ENCODE measurements at places on chromosomes 12 and 14.

DNA sequence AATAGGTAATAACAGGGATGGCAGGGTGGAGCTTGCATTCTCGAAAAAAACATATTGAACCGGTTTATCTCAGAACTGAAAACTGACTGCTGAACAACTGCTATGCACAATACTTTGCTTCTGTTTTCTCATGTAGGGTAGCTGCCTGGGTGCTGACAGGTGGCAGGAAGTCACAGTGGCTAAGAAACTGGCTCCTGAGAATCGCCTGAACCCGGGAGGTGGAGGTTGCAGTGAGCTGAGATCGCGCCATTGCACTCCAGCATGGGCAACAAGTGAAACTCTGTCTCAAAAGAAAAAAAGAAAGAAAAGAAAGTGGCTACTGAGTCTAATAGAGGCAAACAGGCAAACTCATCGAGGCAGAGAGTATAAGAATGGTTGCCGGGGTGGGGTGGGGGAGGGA is 113.1 kb downstream of the CCDC60 start:
- no peak for DNase-seq

- DNase-seq: no peak
Measured at GRCh38 chr14:71231521-71232393, 324.5 kb downstream of the PCNX1 start.

- DNase-seq: peak; percentile 47
Measured at GRCh38 chr14:24411443-24412389, 12.9 kb downstream of the NYNRIN start.

DNA sequence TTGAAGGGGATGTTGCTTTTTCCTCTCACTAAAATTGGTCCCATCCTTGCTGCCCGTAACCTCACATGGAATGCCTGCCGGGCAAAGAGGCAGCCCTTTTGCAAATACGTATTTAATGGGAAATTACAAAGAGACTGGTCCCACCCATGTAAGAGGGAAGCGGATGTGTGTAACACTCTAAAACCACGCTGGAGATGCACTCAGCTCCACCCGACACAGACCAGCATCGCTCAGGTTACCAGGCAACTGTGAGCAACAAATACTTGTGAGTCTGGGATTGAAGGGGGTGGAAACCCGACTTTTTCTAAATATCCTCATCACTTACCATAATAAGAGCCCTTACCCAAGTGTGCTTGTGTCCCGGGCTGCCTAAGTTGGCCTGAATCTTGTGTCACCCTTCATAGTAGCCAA is 47.7 kb downstream of the ELK3 start:
- peak; percentile 92 for DNase-seq

GRCh38 chr14:50021261-50022031 is 94.9 kb downstream of the VCPKMT start:
- DNase-seq: no peak

DNA sequence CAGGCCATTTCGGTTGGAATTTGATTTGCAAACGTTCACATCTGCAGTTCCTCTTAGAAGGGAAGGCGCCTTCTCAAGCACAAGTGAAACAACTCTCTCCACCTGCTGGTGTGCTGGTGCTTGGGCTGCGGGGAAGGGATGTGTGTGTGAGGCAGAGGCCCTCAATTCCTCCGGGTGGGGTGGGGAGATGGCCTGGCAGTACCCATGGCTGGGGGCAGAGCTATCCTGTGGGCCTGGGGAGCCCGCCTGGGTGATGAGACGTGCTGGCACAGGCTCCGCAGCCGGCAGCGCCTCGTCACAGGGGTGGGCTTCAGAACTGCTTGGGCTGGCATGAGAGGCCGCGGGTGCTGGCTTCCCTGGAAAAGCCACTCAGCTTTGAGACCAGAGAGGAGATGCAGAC is 28.9 kb upstream of the TDRD9 start:
- no peak for DNase-seq

GRCh38 chr12:123960029-123960735 is 12.4 kb downstream of the CCDC92 start:
- DNase-seq: no peak

GRCh38 chr12:14960548-14961465 is 594 bp downstream of the ARHGDIB start:
- peak; percentile 73 for DNase-seq

DNA sequence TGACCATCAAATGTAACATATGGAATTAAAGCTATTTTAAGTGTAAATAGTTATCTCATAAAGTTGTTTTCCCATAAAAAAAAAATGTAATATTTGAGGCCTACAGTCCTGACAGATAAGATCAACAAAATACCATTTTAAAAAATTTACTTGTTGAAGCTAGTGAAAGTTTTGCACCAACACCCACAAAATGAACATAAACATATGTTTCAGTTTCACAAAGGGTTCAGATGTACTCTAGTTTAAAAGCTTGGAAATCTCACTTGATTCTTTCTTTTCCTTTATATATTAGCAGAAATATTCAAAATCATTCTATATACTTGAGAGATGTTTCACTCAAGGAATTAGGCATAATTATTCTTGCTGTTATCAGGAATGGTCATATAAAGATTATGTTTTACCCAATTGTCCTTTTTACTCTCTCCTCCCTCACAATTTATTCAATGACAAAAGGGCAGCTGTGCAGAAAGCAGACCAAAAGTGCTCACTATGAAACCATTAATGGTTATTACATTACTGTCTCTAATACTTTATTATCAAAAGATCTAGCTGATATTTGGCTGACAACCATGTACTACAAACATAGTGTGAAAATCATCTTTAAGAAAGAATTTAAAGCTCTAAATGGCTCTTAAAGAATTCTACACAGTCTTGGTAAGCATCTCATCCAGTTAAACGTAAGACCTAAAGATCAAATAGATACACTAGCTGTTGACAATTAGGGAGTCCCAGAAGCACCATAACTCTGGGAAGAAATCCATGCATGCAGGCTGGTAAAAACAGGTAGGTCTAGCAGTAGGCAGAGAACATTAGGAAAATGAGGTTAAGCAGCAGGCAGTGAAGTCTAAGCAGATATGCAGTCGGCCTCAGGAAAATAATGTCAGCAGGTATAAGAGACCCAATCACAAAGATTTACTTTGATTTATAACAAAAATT is 28.8 kb downstream of the KIF21A start:
- no peak for DNase-seq

GRCh38 chr12:11958221-11959091 is 112.3 kb upstream of the BCL2L14 start:
- DNase-seq: peak; percentile 10

DNA sequence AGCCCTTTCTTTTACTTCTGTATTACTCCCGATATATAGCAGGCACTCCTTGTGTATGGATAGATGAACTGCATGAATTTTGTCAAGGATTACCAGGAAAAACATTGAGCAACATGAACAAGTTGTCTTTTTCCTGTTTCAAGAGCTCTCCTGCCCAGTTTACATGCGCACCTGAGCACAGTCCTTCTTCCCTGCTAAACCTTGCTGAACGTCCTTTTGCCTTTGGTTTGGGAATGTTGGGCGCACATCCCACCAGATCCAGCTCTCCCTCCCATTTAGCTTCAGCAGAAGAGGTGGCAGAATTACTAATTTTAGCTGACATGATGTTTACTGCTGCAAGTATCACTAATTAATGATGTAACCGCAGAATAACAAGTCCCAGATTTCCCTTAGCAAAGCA is 121.4 kb upstream of the TMCC3 start:
- no peak for DNase-seq

- no peak for DNase-seq
Measured at GRCh38 chr14:65304239-65304638, 108.3 kb upstream of the FUT8 start.

GRCh38 chr12:89603678-89604077 is 77.8 kb upstream of the POC1B start:
- no peak for DNase-seq

GRCh38 chr12:68454892-68455291 is 122.7 kb upstream of the MDM1 start:
- DNase-seq: no peak

DNA sequence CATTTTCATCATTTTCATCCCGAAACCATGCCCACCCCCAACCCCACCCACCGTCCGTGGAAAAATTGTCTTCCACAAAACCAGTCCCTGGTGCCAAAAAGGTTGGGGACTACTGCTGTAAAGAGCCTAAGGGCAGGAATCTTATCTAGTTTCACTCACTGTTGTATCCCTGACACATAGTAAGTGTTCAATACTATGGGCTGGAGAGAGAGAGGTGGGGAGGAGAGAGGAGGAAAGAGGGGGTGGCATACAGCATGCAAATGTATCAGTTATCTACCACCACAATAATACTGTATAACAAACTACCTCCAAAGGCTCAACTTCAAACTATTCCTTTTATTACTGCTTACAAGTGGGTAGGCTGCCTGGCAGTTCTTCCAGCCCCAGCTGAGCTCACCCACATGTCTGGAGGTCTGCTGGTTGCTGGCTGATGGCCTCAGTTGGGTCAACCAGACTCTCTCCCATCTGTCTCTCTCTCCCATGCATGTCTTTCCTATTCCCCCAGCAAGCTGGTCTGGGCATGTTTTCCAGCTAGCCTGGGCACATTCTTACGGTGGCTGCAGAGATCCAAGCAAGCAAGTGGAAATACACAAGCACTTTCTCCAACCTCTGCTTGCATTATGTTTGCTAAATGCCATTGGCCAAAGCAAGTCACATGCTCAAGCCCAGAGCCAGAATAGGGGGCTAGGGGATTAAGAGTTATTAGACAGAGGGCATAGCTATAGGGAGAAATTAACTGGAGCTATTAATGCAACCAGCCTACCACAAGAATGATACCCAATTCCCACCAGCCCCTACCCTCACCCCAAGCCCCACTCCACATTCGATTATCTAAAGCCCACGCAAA is 31.6 kb upstream of the FICD start:
- no peak for DNase-seq

- DNase-seq: no peak
Measured at GRCh38 chr12:47745485-47746041, 13.1 kb downstream of the RAPGEF3 start.

- DNase-seq: no peak
Measured at GRCh38 chr14:57038689-57039088, 228.4 kb upstream of the OTX2 start.

DNA sequence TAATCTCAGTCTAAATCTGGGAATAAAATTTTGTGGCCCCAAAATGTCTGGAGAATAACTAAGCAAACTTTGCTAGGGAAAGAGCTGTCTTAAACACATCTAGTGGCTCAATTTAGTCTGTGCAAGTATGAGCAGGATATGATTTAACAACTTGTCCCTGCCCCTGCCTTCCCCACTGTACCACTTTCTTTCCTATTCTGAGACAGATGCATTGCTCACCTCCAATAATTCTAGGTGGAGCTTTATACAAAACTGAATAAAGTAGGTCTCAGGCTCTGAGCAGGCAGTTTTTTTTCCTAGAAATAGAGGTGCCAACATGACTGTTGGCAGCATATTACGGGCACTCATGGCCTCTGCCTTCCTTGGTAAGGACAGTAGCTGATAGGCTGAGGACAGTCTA is 412.1 kb downstream of the DAD1 start:
- DNase-seq: no peak

- DNase-seq: no peak
Measured at GRCh38 chr12:22164139-22164538, 118.1 kb downstream of the CMAS start.

- peak; percentile 77 for DNase-seq
Measured at GRCh38 chr12:16352481-16352880, 5.0 kb downstream of the MGST1 start.

DNA sequence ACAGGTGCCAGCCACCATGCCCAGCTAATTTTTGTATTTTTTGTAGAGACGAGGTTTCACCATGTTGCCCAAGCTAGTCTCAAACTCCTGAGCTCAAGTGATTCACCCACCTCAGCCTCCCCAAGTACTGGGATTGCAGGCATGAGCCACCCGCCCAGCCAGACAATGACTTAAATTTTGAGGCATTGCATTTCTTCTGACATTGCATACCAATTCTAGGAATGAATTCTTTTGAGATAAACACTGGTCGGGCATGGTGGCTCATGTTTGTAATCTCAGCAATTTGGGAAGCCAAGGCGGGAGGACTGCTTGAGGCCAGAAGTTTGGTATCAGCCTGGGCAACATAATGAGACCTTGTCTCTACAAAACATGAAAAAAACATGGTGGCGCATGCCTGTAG is 2.5 kb upstream of the CELA1 start:
- DNase-seq: peak; percentile 96

- no peak for DNase-seq
Measured at GRCh38 chr12:32273063-32273522, 126.3 kb upstream of the FGD4 start.
